ENCODE measurements at places on chromosomes 11 and 22.

DNA sequence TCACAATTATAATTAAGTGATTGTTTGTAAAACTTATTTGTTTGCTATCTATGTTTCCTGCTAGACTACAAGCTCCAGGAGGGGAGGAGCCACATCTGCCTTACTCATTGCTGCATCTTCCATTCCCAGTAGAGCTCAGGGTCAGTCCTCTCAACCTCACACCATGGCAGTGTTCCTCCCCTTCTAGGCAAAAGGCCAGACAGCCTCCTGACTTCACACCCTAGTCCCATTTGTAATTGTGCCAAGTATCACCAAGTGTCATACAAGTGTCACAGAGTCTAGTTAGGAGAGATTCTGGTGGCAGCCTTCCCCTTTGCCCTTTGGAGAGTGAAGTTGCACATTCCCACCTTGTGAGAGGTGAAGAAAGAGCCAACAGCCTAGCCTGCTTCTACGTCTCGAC lies 490.4 kb downstream of the INSC start:
- no peak for DNase-seq

GRCh38 chr11:111954154-111954553 lies 17.0 kb downstream of the DIXDC1 start:
- peak; percentile 72 for DNase-seq

DNA sequence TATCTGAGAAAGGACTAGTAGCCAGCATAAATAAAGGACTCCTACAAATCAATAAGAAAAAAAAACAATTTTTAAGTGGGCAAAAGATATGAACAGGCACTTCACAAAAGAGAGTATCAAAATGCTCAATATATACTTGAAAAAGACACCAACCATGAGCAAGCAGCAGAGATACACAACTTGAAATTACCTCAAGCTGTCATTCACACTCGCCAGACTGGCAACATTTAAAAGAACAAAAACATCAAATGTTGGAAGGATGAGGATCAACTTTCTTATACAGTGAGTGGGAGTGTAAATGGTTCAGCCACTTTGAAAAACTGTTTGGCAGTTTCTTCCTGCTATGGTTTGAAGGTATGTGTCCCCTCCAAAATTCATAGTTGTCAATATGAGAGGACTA lies 23.9 kb upstream of the ELFN2 start:
- no peak for DNase-seq

DNA sequence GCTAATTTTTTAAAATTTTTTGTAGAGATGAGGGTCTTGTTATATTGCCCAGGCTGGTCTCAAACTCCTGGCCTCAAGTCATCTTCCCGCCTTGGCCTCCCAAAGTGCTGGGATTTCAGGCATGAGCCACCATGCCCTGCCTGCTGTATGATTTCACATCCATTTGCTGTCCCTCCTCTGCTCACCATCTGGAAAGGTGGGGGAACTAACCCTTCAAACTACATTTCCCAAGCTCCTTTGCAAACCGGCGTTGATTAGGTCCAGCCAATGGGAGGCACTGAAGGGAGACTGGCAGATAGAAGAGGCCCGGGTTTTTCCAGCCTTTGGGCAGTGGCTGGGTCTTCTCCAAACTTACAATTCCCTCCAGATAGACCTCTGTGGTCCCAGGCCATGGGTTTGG lies 19.3 kb downstream of the RFPL1 start:
- DNase-seq = peak; percentile 92

- DNase-seq = no peak
These were observed 76.4 kb upstream of the SLC22A12 start for GRCh38 chr11:64514590-64514989.

DNA sequence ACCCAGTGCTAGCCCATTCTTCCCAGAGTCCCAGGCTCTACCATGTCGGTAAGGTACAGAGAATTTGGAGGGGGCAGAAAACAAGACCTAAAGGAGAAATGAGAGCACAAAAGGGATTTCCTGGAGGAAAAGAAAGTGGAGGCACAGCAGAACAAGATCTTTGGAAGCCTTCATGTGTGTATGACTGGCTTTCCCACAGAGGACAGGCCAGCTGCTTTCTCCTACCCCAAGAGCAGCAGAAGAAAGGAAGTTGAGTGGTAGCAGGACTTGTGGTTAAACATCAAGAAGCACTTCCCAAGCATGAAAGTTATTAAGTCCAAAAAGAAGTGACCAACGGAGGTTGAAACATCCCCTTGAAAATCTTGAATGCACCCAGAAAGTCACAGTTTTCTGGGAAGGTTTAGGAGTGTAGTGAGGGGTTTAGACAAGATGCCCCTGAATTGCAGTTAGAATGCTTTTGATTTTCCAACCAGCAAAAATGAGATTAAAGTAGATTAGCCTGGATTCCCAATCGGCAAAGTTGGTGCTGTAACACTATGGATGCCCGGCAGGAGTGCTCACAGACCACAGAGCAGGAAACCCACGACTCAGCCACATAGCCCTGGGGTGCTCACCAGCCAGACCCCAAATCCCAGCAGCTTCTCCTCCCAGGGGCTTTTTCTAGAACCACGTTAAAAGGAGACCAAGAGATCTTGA lies 608 bp downstream of the TMPRSS13 start:
- no peak for DNase-seq

DNA sequence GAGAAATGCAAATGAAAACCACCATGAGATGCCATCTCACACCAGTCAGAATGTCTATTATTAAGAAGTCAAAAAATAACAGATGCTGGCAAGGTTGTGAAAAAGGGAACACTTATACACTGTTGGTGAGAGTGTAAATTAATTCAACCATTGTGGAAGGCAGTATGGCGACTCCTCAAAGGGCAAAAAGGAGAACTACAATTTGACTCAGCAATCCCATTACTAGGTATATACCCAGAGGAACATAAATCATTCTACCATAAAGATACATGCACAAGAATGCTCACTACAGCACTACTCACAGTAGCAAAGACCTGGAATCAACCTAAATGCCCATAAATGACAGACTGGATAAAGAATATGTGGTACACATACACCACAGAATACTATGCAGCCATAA lies 161.1 kb upstream of the PDGFD start:
- DNase-seq = no peak

DNA sequence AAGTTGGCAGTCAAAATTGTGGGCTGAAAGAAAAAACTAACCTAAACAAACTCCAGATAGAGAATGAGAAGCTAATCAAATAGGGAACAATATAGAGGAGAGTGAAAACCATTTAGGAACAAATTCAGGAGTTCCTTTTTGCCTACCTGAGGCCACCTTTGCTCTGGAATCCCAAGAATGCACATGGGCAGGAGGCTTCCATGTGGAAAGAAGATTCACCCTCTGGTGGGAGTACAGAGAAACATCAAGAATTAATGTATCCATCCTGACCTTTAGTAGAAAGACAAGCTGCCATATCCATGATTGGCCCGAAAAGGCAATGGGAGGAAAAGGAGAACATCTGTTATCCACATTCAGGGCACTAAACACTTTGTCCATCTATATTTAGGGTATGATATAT lies 35.0 kb upstream of the MRGPRX1 start:
- no peak for DNase-seq

DNA sequence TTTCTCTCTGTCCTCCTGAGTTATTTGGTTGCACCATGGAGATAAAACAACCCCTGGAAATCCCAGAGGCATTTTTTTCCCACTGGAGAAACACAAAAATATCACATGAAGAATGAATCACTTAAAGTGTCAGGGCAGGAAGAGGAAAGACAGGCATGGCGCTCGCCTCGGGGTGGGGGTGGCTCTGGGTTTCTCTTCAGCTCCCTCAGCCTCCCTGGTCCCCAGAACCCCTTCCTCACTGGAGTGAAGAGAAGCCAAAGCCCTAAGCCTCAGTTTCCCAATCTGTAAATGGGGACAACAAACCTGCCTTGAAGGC lies 938 bp downstream of the SHISAL1 start:
- DNase-seq = no peak

DNA sequence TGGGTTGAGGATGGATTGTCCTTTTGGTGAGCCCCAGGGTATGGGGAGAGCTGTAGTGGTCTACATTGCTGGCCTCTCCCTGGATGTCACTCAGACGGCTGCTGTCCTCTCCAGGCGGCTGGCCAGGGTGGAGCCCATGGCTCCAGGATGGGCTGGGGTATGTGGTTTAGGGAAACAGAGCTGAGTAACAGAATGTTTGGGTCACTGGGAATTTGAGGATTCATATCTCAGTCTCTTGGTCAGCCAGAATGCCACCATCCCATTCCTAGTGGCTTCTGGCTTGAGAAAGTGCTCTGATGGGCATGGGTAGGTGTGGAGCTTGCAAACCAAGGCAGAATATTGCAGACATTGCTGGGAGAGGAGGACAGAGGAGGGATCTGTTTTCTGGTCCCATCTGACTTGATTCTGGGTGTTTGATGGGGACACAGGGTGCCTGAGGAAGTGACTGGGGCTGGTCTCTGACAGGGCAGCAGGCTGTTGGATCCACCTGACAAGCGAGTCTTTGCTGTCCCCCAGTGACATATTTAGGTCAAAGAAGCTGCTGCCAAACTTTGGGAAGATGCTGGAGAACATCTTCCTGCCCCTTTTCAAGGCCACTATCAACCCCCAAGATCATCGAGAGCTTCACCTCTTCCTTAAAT lies 41.4 kb downstream of the AMPD3 start:
- DNase-seq = no peak

- peak; percentile 31 for DNase-seq
These were observed 58.8 kb downstream of the MCM5 start for GRCh38 chr22:35458547-35459422.

DNA sequence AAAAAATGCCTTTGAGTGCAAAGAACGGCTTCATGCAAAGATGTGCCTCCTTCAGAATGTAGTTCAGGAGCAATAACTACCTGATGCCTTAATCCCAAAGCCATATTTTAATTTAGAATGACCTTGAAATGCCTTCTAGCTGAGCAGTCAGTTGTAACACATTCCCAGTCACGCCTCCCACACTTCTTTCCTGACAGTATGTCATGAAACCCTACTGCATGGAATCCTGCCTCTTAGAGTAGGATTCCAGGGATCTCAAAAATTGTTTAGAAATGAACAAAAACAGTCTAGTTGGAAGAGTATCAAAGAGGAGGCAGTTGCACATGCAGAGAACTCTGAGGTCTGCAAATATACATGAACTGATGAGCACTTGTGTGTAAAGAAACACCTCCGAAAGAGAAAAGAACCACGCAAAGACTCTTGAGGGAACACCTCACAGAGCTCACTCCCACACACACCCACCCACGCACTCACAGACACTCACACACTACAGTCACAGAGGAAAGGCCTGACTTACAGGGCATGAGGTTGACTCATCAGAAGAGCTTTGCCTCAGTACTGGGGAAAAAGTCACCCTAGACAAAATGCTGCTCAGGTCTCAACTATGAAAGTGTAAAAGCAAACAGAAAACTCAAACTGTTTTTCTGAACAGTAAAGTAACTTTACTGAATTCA lies 77.4 kb downstream of the GGTLC2 start:
- no peak for DNase-seq

DNA sequence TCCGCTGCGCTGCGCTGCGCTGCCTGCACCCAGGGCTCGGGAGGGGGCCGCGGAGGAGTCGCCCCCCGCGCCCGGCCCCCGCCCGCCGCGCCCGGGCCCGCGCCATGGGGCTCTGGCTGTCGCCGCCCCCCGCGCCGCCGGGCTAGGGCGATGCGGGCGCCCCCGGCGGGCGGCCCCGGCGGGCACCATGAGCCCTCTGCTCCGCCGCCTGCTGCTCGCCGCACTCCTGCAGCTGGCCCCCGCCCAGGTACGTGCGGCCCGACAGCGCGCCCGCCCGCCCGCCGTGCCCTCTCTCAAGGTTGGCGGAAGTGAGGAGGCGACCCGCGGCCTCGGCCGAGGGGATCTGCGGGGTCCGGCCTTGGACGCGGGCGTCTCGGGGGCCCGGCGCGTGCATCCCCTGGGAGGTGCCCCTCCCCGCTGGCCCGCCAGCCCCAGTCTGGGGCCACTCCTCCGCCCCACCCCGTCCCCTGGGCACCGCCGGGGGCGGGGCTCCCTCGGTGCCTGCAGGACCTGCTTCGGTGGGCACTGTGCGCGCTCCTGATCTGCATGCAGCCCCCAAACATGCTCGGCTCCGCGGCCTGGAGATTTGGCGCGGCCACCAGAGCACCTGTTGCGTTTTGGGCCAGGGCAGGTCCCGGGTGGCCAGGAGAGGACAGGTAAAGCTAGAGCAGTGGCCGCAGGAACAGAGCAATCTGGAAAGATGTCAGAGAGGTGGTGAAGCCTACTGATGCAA lies 429 bp downstream of the VEGFB start:
- DNase-seq = peak; percentile 48

- DNase-seq = no peak
These were observed 2.6 kb upstream of the PANX2 start for GRCh38 chr22:50167689-50168489.

GRCh38 chr11:62788991-62789390 lies 1.8 kb downstream of the TMEM179B start:
- no peak for DNase-seq

DNA sequence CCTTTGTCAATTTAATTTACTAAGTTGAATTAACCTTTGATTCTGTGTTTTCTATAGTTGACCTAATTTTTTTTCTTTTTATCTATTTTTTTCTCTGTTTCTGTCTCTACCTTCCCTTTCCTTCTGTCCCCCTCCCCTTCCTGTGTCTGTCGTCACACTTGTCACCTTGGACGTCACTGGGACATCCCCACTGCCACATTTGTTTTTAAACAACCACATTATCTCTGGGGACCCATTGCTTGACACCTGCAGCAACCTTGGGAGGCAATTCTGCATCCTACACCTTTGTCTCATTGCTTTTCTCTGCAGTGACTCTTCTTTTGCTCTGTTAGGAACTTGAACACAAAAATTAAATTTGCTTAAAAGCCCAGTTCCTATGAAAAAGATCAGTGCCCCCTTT lies 51.8 kb upstream of the TTC12 start:
- DNase-seq = no peak

DNA sequence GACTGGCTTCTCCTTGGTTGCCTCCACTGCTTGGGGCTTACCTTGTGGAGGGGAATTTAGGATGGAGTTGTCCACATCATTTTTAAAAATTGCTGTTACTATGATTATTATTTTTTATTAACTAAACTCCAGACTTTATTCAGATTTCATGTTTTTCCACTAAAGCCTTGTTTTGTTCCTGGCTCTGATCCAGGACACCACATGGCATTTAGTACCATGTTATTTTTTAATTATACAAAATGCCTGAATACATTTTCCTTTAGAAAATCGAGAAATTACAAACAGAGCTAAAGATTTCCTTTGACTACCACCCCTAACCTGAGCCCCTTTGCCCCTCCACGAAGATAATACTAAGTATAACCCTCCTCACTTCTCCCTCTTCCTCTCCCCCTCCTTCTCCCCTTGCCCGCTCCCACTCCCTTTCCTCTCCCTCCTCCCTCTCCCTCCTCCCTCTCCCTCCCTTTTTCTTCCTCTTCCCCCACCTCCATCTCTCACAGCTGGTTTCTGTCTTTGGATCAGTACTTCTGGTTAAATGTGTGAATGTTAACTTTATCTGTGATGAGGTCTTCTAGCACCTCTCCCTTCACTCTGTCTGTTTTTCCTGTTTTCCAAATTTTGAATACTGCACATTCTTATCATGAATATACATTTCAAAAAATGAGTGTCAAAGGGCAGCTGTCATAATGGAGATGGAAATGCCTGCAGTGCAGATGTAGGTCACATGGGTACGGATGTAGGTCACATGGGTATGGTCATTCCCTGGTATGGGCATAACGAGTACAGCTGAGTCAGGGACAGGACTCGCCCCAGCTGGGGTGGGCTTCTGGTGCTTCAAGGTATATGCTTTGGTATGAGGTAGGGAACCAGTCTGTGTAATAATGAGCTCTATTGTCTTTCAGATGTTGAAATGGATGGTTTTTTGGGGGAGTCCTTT lies 54.4 kb upstream of the OR4B1 start:
- no peak for DNase-seq

- DNase-seq = no peak
These were observed 14.8 kb upstream of the RASD2 start for GRCh38 chr22:35525687-35526332.
